ENCODE measurements at places on chromosomes 11 and 22. TPM values are rescaled to one million over a fixed set of nuclear protein-coding genes. Genes with fewer than 3 reads are reported as not detected.

DNA sequence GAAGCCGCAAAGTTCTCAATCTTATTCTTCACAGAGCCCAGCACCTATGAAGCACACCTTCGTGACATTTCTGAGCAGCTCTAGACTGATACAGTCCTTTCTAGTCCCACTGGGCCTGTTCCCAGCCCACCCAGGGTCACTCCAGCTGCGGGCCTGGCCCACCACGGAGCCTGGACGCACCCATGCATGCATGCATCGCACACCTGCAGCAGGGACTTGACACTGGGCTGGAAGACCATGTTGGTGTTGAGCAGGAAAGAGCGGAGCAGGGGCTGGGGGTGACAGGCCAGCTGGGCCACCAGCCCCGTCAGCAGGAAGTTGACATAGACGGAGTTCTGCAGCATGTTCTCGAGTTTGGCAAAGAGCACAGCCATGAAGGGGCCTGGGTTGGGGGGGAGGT is 9.2 kb downstream of the C11orf42 start:
- no peak overlapping the region for H3K27ac ChIP-seq
- H3K27me3 ChIP-seq: no peaks in the 10 kb centered on the region
- no peak for DNase-seq
- no peaks in the 10 kb centered on the region for H3K4me1 ChIP-seq

DNA sequence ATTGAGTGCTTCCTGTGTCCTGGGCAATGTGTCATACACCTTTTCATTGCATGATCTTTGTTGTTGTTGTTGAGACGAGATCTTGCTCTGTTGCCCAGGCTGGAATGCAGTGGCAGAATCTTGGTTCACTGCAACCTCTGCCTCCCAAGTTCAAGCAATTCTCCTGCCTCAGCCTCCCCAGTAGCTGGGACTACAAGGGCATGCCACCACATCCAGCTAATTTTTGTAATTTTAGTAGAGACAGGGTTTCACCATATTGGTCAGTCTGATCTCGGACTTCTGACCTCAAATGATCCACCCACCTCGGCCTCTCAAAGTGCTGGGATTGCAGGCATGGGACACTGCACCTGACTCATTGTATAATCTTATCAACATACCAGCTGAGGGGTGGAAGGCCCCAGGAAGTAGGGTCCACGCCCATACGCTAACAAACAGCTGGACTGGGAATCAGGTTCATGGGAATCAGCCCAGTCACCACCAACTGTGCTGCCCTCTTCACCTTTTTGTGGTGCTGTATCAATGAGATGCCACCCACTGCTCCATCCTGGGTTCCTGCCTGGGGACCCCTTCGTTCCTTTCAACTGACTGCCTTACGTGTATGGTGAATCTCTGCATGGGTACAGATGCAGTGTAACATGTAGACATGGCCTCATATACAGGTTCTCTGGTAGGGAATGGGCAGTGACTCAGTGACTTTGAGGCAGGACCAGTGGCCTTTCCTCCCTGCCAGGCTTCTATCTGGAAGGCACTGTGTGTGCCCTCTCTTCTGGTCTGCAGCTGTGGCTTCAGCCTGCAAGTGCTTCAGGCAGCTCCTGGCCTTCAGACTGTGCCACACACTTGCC is 32.5 kb upstream of the YWHAH start:
- no peak for DNase-seq
- H3K27me3 ChIP-seq: no peaks in the 10 kb centered on the region
- peaks cover 3% of the 10 kb centered on the region for H3K4me1 ChIP-seq
- H3K4me3 ChIP-seq: no peak overlapping the region

- no peak overlapping the region for H3K4me3 ChIP-seq
- no peaks in the 10 kb centered on the region for H3K4me1 ChIP-seq
- H3K27ac ChIP-seq: no peak overlapping the region
- no peaks in the 10 kb centered on the region for H3K36me3 ChIP-seq
- DNase-seq: no peak
Measured at GRCh38 chr11:35247428-35247827, 108.5 kb downstream of the CD44 start.

DNA sequence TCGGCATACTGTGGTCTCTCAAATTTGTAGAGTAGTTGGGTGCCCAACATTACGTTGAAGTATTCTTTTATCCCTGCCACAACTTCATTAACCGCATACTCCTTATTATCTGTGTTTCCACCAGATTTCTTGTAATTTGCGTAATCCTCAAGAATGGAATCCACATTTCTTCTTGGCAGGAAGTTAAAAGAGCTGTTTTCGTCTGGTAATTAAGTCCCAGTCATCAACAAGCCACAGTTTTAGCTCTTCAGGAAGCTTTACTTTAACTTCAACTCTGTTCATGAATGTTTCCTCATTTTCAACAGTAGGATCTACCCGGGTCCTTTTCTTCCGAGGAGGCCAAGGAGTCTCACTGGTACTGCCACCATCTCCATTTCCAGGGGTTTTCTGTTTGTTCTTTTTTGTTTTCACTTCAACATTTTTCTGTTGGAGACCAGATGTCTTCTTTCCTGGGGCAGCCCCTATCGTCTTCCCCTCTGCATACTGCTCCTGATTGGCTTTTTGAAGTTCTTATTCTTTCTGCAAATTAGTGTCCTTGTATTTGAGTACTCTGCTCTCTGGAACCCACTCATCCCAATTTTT is 30.3 kb downstream of the PDE3B start:
- no peaks in the 10 kb centered on the region for H3K36me3 ChIP-seq
- H3K4me3 ChIP-seq: no peak overlapping the region
- no peaks in the 10 kb centered on the region for H3K27me3 ChIP-seq

- H3K27ac ChIP-seq: no peak overlapping the region
- no peaks in the 10 kb centered on the region for H3K4me1 ChIP-seq
- H3K36me3 ChIP-seq: no peaks in the 10 kb centered on the region
- no peaks in the 10 kb centered on the region for H3K27me3 ChIP-seq
- no peak for DNase-seq
Measured at GRCh38 chr11:64538501-64538951, 52.5 kb upstream of the SLC22A12 start.

- no peaks in the 10 kb centered on the region for H3K27me3 ChIP-seq
- H3K36me3 ChIP-seq: no peaks in the 10 kb centered on the region
- H3K4me3 ChIP-seq: no peak overlapping the region
- no peak overlapping the region for H3K27ac ChIP-seq
Measured at GRCh38 chr11:64157631-64158394, 8.1 kb downstream of the MACROD1 start.

DNA sequence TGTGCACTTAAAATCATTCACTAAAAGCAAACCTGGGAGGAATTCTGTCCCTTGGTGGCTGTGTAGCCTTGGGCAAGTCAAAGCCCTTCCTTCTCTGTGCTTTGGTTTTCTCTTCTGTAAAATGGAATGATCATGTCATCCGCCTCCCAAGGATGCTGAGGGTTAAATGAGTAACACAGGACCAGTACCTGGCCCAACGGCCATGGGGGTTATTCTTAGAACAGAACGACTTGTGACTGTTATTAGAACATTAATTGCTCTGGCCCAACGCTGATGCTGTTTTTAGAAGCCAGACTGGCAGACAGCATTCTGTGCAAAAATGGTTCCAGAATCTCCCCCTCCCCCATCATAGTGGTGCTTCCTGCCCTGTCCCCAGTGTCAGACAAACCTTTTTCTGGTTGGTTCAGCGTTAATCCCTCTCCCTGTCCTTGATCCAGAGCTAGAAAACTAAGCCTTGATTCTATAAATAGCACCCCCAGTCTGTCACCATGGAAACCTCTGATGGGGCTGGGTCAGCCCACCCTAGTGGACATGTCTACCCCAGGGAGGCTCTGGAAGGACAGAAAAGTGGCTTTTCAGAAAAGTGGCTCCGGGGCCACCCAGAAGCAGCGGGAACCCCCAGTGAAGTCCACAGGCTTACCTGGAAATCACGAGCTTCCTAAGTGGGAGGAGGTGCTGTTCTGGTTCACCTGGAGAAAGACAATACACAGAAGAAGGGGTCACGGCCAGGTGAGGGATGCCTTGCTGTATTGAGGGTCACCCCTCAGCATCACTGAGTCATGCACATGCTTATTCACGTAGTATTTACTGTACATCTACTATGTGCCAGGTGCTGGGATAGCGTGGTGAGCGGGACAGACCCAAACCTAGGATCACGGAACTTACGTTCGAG is 15.5 kb upstream of the TFIP11 start:
- DNase-seq: no peak
- no peak overlapping the region for H3K4me3 ChIP-seq
- H3K27me3 ChIP-seq: no peaks in the 10 kb centered on the region

DNA sequence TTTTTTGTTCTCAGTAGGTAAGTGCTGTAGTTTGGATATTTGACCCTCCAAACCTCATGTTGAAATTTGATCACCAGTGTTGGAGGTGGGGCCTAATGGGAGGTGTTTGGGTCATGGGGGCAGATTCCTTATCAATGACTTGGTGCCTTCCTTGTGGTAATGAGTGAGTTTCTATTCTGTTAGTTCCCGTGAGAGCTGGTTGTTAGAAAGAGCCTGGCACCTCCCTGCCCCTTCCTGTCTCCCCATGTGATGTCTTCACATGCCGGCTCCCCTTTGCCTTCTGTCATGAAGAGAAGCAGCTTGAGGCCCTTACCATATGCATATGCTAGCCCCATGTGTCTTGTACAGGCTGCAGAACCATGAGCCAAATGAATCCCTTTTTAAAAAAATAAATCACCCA is 138.3 kb downstream of the TMEM135 start:
- H3K36me3 ChIP-seq: peaks cover 34% of the 10 kb centered on the region
- no peak overlapping the region for H3K4me3 ChIP-seq
- no peak overlapping the region for H3K27ac ChIP-seq
- peaks cover 5% of the 10 kb centered on the region for H3K4me1 ChIP-seq
- no peak for DNase-seq
- no peaks in the 10 kb centered on the region for H3K27me3 ChIP-seq

GRCh38 chr11:87187930-87188329 is 150.2 kb downstream of the TMEM135 start:
- no peak for DNase-seq
- H3K4me1 ChIP-seq: peaks cover 10% of the 10 kb centered on the region
- no peak overlapping the region for H3K4me3 ChIP-seq
- H3K27me3 ChIP-seq: no peaks in the 10 kb centered on the region
- H3K27ac ChIP-seq: no peak overlapping the region

- H3K27me3 ChIP-seq: no peaks in the 10 kb centered on the region
- no peak for DNase-seq
- H3K27ac ChIP-seq: no peak overlapping the region
- no peak overlapping the region for H3K4me3 ChIP-seq
- peaks cover 18% of the 10 kb centered on the region for H3K36me3 ChIP-seq
Measured at GRCh38 chr22:41511521-41511968, 32.7 kb downstream of the POLR3H start.

DNA sequence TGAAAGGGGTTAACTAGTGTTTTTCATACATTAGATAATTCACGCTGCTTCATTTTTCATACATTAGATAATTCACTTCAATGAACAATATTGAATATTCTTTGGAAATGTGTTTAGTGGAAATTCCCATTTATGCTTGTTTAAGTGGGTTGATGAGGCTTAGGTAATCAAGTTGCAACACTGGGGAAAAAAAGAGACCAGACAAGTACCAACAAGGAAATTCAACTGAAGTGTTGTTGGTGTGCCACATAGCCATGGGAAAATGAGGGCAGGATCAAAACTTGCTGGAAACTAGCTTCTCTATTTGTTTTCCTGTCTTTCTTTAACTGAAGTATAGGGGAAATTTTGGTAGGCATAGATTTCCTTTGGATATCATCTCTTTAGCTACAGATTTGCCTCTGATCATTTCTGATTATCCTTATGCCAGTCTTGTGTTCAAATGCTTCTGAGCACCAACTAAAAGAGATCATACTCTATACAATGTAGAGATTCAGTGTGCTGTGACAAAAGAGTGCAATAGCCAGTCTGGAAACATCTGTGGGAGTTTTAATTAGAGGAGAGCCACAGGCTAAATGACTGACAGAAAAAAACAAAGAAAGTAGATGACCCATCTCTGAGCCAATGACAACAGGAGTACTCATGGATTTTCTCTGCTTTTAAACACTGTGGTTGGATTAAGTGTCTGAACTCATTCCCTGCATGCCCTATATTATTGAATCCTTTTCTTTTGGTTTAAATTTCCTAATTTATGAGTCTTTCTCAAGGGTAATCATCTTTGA is 67.6 kb upstream of the CTSC start:
- no peaks in the 10 kb centered on the region for H3K36me3 ChIP-seq
- no peaks in the 10 kb centered on the region for H3K4me1 ChIP-seq
- no peak overlapping the region for H3K27ac ChIP-seq
- H3K27me3 ChIP-seq: no peaks in the 10 kb centered on the region
- no peak overlapping the region for H3K4me3 ChIP-seq

GRCh38 chr22:44765571-44766285 is 13.4 kb downstream of the ARHGAP8 start:
- no peak overlapping the region for H3K4me3 ChIP-seq
- H3K4me1 ChIP-seq: peaks cover 7% of the 10 kb centered on the region
- DNase-seq: no peak

DNA sequence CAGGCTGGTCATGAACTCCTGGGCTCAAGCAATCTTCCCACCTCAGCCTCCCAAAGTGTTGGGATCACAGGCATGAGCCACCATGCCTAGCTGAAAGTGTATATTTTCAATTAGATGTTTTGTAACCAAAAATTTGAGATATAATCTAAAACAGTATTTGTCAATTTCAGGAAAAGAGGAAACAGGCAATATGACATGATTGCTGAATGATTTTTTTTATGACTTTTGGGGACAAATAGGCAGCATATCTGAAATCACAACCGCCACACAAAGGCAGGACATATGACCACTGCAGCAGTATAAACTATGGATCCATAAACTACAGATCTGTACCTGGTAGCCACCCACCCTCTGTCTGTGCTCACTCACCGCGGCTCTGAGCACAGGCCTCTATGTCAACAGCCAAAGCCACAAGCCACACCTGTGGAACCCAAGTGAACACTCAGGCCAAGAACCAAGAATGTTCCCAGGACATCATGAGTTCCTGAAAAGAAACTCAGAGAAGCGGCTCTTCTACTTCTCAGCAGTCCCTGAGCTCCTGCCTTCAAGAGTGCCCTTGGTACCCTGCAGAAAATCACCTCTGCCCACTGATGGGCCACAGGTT is 22.5 kb downstream of the PISD start:
- H3K4me3 ChIP-seq: no peak overlapping the region
- no peaks in the 10 kb centered on the region for H3K27me3 ChIP-seq
- H3K4me1 ChIP-seq: peaks cover 39% of the 10 kb centered on the region
- peak overlapping the region; percentile 87 for H3K27ac ChIP-seq
- no peak for DNase-seq
- no peaks in the 10 kb centered on the region for H3K36me3 ChIP-seq

GRCh38 chr11:36578458-36578857 is 10.7 kb downstream of the RAG1 start:
- DNase-seq: no peak
- no peaks in the 10 kb centered on the region for H3K27me3 ChIP-seq
- H3K4me3 ChIP-seq: no peak overlapping the region
- H3K36me3 ChIP-seq: no peaks in the 10 kb centered on the region
- H3K27ac ChIP-seq: no peak overlapping the region
- H3K4me1 ChIP-seq: no peaks in the 10 kb centered on the region

- DNase-seq: peak; percentile 76
- no peaks in the 10 kb centered on the region for H3K27me3 ChIP-seq
- H3K36me3 ChIP-seq: no peaks in the 10 kb centered on the region
- H3K27ac ChIP-seq: peak overlapping the region; percentile 9
- H3K4me3 ChIP-seq: no peak overlapping the region
Measured at GRCh38 chr11:9606809-9607510, 33.5 kb downstream of the WEE1 start.

- H3K4me3 ChIP-seq: no peak overlapping the region
- no peaks in the 10 kb centered on the region for H3K27me3 ChIP-seq
- H3K36me3 ChIP-seq: peaks cover 13% of the 10 kb centered on the region
- no peak for DNase-seq
- no peak overlapping the region for H3K27ac ChIP-seq
Measured at GRCh38 chr11:72234920-72235319, 9.1 kb downstream of the PHOX2A start.

Gene DBX1
- not detected for total RNA-seq

Gene LRRC4C
- not detected for total RNA-seq

Gene SLN
- total RNA-seq: not detected

Gene OR52A1
- total RNA-seq: not detected

Gene TRPT1
- total RNA-seq: 90.4 TPM

Gene KRTAP5-2
- not detected for total RNA-seq
